ENCODE measurements at places on chromosomes 16 and 17.

DNA sequence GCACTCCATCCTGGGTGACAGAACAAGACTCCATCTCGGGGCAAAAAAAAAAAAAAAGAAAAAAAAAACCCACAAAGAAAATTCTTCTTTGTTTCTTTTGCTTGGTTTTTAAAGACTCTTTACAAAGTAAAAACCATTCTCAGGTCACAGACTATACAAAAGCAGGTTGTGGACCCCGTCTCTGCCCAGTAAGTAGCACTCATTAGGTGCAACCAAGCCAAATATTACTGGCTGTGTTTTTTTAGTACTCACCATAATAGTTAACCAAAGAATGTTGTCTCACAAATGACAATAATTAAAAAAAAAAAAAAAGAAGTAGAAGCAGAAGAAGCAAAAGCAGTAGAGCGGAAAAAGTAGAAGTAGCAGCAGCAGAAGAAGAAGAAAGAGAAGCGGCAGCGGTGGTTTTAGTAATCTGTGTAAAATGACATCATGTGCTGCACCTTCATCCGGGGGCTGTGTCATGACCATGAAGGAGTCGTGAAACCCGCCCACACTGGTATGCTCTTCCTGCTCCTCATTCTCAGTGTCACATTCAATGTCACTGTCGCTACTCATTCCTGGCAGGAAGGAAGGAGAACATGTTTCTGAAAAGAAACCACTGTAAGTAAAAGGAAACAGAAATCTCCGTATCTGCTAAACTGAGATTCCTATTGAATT lies 105.4 kb downstream of the TRIM37 start:
- peak; percentile 50 for DNase-seq

DNA sequence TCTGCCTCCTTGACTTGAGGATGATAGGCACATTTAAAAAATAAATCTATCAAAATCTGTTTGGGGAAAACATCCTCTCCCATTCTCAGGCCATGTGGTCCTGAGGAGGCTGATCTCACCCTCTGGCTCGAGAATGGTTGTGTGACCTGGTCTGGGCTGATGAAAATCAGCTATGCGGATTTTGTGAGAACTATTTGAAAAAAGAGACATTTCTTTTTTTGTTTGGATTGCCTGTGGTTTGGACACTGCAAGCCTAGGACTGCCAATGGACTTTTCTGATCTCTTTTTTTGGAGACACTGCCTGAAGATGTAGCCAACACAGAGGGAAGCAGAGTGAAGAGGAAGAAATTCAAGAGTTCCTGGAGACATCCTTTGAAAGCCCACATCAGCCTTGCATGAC lies 145.9 kb downstream of the HS3ST3B1 start:
- no peak for DNase-seq

- no peak for DNase-seq
Observed at GRCh38 chr16:82542714-82543113, 84.1 kb upstream of the CDH13 start.

- peak; percentile 80 for DNase-seq
Observed at GRCh38 chr17:31549525-31550388, 158.3 kb downstream of the RAB11FIP4 start.

GRCh38 chr16:75207831-75208230 lies 870 bp upstream of the CTRB2 start:
- DNase-seq, result no peak

- no peak for DNase-seq
Observed at GRCh38 chr17:12193144-12193735, 172.6 kb downstream of the MAP2K4 start.

DNA sequence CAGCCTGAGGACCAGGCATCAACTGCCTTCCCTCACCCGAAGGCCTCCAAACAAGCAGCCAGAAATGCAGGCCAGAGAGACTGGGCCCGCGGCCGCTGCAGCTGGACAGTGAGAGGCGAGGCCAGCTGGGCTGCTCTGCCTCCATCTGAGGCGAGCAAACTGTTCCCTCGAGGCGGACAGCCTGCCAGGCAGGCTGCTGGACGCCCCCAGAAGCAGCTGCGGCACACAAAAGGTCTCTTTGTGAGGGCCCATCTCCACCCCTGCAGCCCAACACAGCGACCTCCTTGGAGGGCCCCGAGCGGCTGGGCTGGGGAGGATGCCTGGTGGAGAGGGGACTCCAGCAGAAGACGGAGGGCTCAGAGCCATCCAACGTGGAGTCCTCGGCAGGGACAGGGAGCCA lies 4.7 kb downstream of the CORO7 start:
- no peak for DNase-seq

- DNase-seq, result no peak
Observed at GRCh38 chr17:75697651-75698291, 23.5 kb upstream of the ITGB4 start.

- no peak for DNase-seq
Observed at GRCh38 chr17:82344175-82344907, 10.8 kb upstream of the SECTM1 start.

GRCh38 chr16:635573-636205 lies 416 bp downstream of the METTL26 start:
- DNase-seq, result no peak

DNA sequence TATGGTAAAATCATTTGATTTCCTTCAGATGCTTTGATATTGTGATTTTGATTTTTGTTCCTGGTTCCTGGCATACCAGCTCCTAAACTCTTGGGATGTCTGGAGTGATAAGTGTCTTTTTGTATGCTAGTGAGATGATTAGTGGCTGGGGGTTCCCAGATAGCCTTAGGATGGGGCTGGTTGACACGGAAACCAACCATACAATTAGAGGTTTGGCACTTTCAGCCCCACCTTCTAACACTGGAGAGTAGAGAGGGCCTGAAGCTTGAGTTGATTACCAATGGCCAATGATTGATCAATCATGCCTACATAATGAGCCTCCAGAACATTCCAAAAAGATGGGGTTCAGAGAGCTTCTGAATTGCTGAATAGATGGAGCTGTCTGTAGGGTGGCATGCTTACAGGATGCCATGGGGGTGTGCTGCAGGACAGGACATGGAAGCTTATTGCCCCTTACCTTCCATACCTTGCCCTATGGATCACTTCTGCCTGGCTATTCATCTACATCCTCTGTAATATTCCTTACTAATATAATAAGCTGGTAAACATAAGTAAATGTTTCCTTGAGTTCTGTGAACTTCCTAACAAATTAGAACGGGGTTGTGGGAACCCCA lies 22.8 kb downstream of the RNF112 start:
- no peak for DNase-seq

DNA sequence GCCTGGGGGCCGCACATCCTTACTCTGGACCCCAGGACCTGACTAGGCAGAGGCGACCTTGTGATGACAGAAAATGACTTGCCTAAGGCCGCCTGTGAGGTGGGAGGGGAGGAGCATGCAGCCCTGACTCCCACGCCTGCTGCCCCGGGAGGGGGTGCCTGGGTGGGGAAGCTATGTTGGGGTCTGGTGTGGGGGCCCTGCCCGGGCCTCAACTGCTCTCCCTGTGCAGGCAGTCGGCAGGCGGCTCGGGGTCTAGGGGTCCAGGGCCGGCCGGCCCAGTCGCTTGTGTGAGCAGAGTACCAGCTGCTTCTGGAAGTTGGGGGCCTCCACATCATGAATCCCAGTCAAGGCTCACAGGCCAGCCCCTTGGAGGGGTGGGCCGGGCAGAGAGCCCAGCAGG lies 48.1 kb downstream of the PRMT7 start:
- no peak for DNase-seq

- DNase-seq, result peak; percentile 60
Observed at GRCh38 chr17:27496437-27496943, 40.2 kb downstream of the KSR1 start.

GRCh38 chr17:76307299-76307965 lies 644 bp downstream of the QRICH2 start:
- DNase-seq, result no peak

- DNase-seq, result no peak
Observed at GRCh38 chr16:22685459-22685830, 128.5 kb upstream of the HS3ST2 start.

DNA sequence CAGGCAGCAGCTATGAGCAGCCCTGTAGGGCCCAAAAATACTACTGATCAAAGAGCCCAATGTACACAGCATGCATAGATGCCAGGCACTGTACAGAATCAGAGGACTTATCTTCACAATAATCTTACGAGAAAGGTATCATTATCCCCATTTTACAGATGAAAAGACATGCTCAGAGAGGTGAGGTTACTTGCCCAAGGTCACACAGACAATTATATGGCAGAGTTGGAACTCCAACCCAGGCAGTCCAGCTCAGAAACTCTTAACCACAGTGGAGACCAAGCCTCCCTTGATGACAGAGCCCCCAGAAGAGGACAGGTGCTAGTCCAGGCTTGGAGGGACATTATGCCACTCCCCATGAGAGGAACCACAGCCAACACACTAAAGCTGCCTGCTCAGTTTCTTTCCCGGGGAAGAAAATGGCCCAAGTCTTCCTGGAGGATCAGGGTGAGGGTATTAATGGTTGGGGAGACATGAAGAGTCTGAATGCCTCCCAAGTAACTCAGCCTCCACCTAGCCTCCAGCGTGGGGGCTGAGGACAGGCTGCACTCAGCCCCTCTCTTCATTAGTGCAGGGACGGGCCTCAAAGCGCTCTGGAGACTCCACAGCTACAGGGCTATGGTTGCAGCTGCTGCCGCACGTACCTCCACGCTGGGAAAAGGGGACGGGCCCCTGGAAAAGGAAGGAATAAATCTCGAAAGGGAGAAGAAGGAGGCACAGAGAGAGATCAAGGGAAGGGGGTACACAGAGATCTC lies 826 bp downstream of the UNC119 start:
- DNase-seq, result no peak

- DNase-seq, result no peak
Observed at GRCh38 chr17:29694918-29695563, 72.3 kb upstream of the CORO6 start.

DNA sequence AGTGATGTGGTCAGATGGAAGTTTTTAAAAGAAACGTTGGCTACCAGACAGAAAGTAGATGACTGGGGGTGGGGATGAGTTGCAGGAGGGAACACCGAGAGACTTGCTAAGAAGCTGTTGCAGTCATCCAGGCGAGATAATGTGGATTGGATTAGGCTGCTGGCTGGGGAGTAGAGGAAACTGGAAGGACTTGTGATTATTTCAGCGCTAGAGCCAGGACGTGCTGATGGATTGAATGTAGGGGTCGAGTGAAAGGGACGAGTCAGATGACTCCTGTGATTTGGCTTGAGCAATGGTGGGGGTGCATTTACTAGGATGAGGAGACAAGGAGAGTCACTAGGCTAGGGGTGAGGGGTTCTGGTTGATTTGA lies 88.5 kb downstream of the CLEC16A start:
- DNase-seq, result no peak

DNA sequence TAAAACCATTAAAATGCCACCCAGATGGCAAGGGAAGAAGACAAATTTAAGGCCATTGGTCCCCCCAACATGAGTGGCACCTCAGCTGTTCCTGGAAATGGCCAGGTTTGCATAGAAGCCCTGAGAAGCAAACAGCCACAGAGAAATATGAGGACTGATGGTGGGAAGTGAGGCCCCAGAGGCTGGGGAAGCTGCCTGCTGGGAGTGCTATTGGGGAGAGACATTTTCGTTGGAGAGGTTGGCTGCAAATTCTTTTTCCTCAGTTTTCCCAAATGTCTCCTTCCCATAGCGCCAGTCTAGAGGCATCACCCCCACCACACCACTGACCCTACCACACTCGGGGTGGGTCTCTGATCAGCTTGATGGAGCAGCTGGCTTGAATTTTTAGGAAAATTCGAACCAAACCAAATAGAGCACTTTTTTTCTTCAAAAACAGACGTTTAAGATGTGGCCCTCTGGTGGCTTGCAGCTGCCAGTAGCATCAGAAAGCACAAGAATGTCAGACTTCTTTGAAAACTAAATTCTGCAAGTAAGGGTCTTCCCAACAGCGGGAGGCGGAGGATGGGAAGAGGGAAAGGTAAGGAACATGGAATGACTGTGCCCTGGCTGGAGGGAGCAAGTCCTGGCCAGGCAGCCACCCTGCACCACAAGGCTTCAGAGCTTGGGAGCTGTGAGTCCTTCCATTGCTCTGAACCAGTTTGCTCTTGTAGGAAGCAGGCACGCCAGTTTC lies 13.2 kb upstream of the SLC12A3 start:
- DNase-seq, result no peak

DNA sequence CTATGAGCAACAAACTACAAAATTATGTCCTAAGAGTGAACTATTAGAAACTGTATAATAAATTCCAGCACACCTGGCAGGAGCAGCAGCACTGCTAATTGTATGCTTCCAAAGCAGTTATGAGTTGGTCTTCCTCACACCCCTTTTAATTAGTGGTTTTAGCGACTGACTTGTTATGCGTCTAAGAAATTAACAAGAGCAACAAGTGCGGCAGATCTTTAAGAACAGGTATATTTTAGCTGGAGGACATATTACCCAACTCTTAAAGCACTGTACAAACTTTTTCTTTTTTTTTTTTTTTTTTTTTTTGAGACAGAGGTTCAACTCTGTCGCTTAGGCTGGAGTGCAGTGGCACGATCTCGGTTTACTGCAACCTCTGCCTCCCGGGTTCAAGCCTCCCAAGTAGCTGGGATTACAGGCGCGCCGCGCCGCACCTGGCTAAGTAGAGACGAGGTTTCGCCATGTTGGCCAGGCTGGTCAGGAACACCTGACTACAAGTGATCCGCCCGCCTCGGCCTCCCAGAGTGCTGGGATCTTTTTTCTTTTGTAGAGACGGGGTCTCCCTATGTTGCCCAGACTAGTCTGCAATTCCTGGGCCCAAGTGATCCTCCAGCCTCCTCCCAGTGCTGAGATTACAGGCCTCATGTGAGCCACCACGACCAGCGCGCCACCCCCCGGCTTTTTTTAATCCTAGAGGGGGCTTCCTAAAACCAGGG lies 1.6 kb upstream of the FBXL20 start:
- no peak for DNase-seq

DNA sequence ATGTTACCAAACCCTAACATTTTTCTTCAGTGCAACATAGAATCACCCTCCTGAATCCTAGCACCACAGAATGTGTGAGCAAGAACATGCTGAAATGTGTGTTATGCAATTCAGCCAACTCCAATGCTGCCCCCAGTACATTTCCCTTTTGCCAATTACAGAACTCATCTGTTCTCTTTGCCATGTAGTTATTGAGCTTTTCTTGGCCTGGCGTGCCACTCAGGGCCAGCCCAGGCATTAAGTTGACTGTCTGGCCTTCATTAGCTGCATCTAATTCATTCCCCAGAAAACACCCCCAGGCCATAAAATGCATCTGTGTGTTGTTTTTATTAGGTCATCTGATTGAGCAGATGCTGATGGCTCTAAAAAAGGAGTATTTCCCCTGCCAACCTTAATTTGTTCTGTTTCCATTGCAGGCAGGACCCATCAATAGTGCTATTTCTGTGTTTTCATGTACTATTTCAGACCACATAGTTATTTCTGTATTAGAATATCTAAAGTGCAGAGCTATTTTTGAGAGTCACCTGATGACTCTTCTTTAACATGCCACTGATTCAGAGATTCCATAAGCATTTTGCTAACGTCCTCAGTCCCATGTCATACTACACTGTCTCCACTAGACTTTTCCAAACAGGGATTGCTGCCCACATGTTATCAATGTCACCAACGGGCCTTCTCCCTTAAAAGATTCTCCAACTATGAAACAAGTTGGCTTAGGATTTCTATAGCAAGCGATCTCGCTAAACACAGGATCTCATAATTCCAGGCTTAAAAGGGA lies 969.7 kb downstream of the CDH11 start:
- DNase-seq, result no peak
